ENCODE measurements at places on chromosomes 7 and 10.
A peak's percentile ranks its signal among the peaks of the same experiment; 100 is the strongest.

DNA sequence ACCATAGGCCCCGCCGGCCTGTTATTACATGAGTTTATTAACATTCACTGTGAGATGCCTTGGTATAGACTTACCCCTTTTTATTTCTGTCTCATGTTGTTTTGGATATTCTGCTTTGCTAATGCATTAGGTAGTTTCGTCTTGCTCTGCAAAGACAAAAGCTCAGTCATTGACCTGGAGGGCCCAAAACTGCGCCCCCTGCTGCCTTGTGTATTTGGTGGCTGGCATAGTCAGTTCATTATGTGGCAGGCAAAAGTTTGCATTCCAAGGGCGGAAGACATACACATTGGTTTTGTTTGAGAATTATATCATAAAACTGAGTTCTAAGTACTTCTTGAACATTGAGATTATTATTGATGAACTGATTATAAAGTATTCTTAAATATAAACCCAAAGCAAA, 372.5 kb downstream of the SDK1 start:
- DNase-seq = peak; percentile 37

- DNase-seq = peak; percentile 28
Observed at GRCh38 chr7:131627735-131628190, 71.3 kb upstream of the PODXL start.

DNA sequence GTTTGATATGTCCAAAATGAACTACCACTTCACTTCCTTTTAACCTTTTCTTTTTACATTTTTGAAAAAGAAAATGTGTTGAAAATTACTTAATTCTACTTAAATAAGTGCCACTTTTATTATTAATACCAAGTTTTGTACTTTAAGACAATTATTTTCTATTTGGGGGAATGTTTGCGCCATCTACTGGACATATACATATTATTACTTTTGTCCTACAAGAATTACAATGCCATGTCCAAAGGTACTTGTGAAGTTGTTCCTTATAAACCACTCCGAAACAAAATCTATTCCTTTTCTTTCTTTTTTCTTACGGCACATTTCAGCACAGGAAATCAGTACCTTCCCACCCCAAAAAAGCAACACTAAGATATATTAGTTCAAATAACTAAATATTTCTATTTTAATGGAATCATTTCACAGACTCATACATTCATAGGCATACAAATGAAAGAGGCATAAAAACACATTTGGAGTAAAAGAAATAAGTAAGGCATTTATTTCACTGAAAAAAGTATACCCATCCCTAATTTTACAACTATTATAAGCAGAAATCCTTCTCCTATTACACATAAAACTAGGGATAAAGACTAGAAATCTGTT, 169.9 kb downstream of the RNF133 start:
- DNase-seq = peak; percentile 3

DNA sequence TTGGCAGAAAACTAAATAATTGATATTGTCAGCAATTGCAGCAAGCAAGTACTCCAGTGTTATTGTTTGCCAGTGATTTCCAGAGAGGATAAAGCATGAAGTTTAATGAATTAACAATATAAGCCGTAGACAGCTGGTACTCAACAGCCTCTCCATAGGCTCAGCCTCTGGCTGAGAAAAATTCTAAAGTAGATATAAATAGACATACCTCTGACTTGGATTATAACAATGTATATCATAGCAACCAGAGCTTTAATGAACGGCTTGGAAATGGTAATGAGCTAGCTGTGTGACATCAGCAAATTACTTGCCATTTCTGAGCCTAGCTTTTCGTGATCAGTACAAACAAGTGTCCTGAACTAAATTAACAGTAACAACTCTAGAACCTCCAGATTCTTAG, 1055.4 kb upstream of the AUTS2 start:
- DNase-seq = no peak

GRCh38 chr7:16123117-16123770, 298.1 kb downstream of the CRPPA start:
- DNase-seq = no peak

Data from SHP77 (cell line).